ENCODE measurements at places on chromosomes 7 and 10.

- peak; percentile 15 for DNase-seq
Observed at GRCh38 chr7:87475359-87476178, at the start of gene ABCB4. ABCB4 (minus strand) TSS chr7:87475680; CDS start chr7:87475465, 215 bp downstream.

DNA sequence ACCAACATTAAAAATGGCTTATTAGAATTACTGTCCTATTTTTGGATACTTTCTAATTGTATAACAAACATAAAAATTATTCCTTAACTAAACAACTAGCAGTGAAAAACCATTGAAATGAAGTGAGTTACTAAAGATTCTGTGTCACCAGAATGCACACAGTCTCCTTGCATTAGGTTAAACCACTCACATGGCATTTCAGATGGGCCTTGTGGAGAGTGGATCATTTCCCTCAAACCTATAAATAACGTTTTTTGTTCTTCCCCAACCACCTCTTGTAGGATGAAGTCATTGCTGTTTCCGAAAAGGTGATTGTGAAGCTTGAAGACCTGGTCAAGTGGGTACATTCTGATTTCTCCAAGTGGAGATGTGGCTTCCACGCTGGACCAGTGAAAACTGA, 38.4 kb downstream of the ARID5B start:
- no peak for DNase-seq

GRCh38 chr10:21176934-21177480, 279.9 kb upstream of the NEBL start:
- no peak for DNase-seq

- no peak for DNase-seq
Observed at GRCh38 chr7:17401791-17402627, 103.6 kb downstream of the AHR start.

GRCh38 chr10:102837230-102837721, at the start of gene CYP17A1:
CYP17A1 (minus strand) TSS chr10:102837413; CDS start chr10:102837361, 52 bp downstream.
- DNase-seq: no peak

DNA sequence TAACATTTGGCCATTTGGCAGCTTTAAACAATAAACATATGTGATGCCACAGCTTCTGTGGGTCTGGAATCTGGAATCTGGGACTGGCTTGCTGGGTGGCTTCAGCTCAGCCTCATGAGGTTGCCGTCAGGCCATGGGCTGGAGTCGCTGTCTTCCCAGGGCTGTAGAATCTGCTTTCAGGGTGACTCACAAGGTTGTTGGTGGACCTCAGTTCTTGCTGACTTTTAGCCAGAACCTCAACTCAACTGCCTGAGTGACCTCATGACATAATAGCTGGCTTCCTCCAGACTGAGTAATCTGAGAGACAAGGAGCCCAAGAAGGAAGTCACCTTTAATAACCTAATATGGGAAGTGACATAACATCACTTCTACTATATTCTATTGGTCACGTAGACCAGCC, 44.6 kb upstream of the TSPAN13 start:
- no peak for DNase-seq

GRCh38 chr7:106779877-106780276, 85.2 kb upstream of the PIK3CG start:
- no peak for DNase-seq

- no peak for DNase-seq
Observed at GRCh38 chr7:71313553-71313952, 181.6 kb downstream of the GALNT17 start.

GRCh38 chr7:22632674-22633073, 94.3 kb upstream of the IL6 start:
- DNase-seq: no peak

GRCh38 chr10:93844979-93845626, 48.7 kb upstream of the SLC35G1 start:
- no peak for DNase-seq

DNA sequence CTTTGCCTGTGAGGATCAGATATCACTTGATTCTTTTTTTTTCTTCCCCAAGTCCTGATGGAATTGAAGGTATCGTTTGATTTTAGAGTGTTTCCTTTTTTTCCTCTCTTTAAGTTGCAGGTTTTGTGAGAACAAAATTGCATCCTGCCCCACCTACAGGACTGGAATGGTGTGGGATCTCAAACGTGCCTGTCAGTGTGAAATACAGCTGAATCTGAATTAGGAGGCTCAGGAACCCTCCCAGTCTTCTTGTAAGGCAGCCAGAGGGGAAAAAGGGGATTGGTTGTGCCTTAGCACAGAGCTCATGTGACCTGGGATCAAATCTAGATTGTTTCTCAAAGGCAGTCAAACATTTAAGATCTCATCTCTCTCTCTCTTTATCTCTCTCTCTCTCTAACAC, 32.7 kb upstream of the KLHL7 start:
- DNase-seq: no peak
